Naive thymus-derived CD8-positive, alpha-beta T cell (primary cell): ENCODE measurements at places on chromosomes 6 and 20. TPM values are rescaled to one million over a fixed set of nuclear protein-coding genes. Genes with fewer than 3 reads are reported as not detected.

DNA sequence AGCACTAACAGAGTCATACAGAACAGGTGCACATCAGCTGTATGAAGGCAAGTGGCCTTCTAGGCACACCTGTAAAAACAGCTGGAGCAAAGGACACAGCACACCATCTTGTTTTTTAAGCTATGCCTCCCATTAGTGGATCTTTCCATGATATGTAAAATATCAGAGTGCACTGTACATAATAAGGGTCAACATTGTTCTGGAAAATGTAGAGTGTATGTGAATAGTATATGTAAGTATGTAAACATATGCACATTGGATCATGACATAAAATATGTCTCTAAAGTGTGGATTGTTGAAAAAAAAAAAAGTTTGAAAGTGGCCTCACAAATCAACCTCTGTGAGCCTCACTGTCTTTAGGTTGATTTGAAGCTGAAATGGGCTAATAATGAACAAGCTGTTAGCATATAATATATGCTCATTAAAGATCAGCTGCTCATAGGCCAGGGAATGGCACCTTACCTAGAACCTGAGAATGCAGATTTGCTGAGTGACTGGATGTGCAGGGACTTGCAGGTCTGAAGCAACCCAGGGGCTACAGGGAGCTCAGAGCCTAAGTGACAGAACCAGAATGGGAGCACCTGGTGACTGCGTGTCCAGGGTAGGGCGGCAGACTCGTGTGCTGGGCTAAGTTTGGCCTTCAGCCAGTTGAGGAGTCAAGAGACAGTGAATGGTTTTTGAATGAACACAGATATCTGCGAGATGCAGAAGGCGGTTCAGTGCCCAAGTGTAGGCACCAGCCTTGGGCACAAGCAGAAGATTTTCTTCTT lies 198.6 kb downstream of the TMEM242 start:
- H3K27me3 ChIP-seq = no peaks in the 10 kb centered on the region
- peaks cover 1% of the 10 kb centered on the region for H3K36me3 ChIP-seq
- DNase-seq = no peak
- no peak overlapping the region for H3K4me3 ChIP-seq

Gene SLC17A1
- total RNA-seq = not detected

Gene SLC52A3
- not detected for total RNA-seq

Gene PROKR2
- not detected for total RNA-seq

Gene PFDN6
- 30.4 TPM for total RNA-seq

- H3K27me3 ChIP-seq = peaks cover 44% of the 10 kb centered on the region
- peak within 1 kb of the TSS; percentile 93 for H3K4me3 ChIP-seq
- H3K27ac ChIP-seq = peak within 1 kb of the TSS; percentile 94
- H3K4me1 ChIP-seq = peaks cover 23% of the 10 kb centered on the region
- no peak for DNase-seq
- no peaks in the 10 kb centered on the region for H3K36me3 ChIP-seq
These were observed at the start of gene TSHZ2 for GRCh38 chr20:52972190-52972937. Gene TSHZ2, plus strand, starts transcription at chr20:52972358. Its CDS starts 936 bp downstream, at chr20:52973294.

Gene CMTR1
- 66.8 TPM for total RNA-seq

- peaks cover 3% of the 10 kb centered on the region for H3K27me3 ChIP-seq
- H3K4me3 ChIP-seq = no peak overlapping the region
- H3K4me1 ChIP-seq = no peaks in the 10 kb centered on the region
- H3K27ac ChIP-seq = no peak overlapping the region
These were observed 371.8 kb downstream of the MAFB start for GRCh38 chr20:40317156-40317790.

Gene HINT3
- 11.8 TPM for total RNA-seq

GRCh38 chr6:35972471-35973367 lies 51.7 kb downstream of the SLC26A8 start:
- H3K4me3 ChIP-seq = no peak overlapping the region
- H3K36me3 ChIP-seq = no peaks in the 10 kb centered on the region
- DNase-seq = no peak
- no peaks in the 10 kb centered on the region for H3K27me3 ChIP-seq
